ENCODE measurements at places on chromosomes 6 and 20.

DNA sequence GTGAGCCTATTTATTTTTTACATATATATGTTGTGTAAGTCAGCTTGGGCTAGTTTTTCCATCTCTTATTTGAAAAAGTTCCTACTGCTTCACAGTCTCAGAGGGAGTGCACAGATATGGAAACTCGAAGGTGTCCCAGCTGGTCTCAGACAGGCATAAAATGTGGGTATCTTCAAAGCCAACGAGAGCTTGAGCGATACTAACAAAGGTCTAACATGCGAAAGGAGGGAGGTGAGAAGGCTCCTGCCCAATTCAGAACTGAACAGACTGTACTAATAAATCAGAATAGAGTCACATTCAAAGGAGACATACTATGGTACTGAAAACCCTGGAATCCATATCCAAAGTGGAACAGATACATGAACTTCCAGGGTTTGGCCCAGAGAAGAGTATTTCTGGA, 113.0 kb downstream of the PREX1 start:
- no peak for DNase-seq

DNA sequence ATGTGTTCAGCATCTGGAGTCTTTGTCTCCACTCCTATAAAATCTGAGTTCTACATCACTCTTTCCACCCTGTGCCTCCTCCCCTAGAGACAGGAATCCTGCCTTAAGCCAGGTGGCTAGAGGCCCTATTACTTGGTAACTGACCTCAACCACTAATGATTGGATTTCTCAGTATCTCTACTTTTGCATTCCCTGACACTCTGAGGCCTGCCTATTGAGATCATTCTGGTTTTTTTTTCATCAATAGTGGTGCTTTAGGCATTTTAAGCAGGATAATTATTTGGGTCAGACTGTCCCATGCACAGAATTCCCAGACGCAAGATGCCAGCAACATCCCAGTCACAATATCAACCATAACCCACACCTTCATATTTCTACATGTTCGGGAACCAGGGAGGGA, 3.9 kb upstream of the GCM1 start:
- DNase-seq, result no peak

DNA sequence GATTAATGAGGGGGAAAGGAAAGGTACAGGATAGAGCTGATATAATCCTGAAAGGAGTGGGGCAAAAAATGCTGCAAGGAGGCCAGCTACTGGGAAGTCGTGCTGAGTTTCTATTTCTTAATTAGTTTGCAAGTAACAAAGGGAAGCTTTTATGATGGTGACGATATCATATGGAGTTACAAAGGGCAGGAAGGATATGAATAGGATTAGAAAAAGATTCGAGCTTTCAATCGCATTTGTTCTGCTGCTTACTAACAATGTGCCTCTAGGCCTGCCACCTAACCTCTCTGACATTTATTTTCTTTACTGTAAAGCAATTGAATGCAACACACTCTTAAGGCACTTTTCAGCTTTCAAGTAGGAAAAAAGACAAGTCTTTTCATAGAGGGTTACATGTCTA, 219.2 kb downstream of the CLVS2 start:
- no peak for DNase-seq

- no peak for DNase-seq
Measured at GRCh38 chr20:53773792-53774401, 180.3 kb upstream of the ZNF217 start.

DNA sequence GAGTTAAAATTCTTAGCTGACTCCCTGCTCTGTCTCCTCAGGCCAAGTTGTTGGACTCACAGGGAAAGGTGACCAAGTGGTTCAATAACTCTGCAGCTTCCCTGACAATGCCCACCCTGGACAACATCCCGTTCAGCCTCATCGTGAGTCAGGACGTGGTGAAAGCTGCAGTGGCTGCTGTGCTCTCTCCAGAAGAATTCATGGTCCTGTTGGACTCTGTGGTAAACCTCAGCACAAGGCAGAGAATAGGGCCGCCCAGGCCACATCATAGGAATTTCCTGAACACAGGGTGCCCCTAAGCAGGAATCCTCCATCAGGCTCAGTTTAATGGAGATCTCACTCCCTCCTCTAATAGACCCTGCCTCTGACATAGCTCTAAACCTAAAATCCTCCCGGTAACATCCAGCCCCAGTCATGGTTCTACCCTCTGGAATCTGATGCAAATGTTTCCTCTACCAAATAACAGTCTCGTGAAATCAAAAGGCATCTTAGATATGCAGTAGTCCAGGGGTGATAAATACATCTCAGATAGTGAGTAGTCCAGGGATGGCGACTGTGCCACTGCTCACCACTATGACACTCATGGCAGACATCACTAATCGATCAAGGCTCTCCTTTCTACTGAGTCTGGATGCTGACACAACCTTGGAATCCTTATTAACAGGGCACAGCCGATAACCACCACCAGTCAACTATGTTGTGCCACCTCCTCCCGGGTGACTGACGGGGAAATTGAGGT, 18.3 kb downstream of the BPIFB1 start:
- DNase-seq, result no peak

- DNase-seq, result no peak
Measured at GRCh38 chr6:106918115-106918514, 56.4 kb downstream of the CD24 start.

DNA sequence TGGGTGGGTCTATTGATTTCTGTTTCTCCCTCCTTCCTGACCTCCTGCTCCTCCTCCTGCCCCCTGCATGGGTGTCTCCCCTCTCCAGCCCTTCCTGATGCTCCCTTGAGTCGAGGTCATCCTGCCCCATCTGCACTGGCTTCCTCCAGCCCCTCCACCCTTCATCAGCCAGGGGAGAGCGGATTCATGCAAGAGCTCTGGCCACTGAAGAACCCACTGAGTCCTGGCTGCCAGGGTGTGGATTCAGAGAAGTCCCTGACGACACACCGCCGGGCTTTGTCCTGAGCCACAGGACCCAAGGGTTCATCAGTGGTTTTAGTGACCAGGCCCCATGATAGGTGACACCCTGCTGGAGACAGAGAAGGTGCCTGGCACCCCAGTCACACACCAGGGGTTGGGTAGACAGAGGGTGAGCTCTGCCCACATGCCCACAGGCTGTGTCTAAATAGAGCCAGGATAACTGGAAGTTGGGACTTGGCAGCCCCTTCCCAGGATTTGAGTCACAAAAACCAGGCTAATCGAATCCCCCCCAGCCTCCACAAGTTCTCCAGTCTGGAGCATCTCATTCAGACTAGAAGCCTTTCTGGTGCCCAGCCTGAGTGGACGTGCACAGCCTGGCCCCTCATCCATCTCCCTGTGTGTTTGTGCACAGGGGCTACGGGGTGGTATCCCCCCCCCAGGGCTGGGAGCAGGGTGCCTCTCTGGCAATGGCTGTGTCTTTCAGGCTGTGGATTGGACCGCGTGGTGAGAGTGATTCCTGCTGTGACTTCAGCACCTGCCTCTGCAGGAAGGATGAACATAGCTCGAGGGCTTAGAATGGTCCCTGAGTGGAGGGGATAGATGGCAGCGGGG, 1.2 kb downstream of the GFRA4 start:
- no peak for DNase-seq

DNA sequence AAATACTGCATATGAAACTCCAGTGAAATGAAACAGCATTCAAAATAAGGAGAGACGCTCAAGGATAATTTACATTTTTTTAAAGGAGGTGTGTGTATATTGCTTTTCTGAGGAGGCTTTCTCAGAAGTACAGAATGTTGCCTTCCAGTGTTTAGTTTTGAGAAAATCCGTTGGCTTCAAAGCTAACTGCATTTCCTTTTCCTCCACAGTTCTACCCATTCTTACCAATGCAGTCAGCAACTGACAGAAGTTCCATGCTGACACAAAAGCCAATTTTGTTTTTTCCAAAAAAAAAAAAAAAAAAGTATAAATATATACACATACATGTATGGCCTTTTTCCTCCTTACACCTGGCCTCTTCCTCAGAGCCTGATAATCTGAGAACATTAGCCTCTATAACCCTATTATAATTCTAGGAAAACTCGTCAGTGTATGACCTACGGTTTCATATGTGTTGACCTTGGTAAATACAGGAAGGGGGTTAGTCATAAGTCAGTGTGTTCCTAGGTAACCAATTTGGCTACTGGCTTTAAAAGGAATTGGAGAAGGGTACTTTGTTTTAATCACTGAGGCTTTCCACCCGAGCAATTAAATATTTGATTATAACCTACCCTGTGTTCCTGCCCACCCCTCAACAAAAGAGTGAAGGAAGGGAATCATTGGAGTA, 24.2 kb downstream of the MGME1 start:
- no peak for DNase-seq

DNA sequence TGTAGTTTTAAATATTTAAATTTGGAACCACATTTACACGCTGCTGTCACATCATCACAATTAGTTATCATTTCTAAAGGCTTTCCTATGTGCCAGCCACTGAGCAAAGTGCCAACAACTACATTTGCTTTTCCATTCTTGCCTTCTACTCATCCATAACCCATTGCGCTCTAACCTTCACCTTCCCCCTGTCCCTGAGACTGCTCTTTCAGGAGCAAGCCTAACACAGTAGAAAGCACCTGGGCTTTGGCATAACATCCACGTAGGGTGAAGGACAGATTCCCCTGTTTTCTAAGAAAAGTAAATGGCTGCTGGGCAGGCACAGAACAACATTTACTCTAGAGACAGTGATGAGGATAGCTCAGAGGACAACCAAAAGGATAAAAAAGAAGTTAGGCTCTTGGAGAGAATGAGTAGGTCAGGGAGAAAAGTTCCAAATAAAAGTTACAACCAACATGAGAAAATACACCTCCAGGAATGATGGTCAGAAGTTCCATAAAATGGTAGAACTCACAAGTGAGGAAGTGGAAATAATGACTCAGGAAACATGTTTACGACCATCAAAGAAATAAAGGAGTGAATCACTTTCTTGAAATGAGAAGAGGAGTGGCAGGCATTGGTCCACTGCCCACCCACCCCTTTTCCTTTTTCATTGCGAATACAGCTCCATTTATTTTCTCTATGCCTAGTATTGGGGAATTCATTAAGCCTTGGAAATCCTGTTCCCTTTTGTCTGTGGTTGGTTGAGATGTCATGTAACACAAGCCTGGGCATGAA, 77.2 kb downstream of the PFDN4 start:
- DNase-seq, result no peak

DNA sequence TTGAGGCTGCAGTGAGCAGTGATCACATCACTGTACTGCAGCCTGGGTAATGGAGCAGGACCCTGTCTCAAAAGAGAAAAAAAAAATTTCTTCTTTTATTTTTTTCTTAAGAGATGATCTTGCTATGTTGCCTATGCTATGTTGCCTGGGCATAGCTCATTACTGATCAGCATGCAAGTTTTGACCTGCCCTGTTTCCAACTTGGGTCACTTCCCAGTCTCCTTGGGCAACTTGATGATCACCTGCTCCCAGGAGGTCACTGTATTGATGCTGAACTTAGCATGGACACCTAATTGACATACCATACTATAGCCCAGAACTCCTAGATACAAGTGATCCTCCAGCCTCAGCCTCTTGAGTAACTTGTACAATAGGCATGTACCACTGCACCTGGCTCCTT, 30.7 kb upstream of the NANP start:
- DNase-seq, result no peak

DNA sequence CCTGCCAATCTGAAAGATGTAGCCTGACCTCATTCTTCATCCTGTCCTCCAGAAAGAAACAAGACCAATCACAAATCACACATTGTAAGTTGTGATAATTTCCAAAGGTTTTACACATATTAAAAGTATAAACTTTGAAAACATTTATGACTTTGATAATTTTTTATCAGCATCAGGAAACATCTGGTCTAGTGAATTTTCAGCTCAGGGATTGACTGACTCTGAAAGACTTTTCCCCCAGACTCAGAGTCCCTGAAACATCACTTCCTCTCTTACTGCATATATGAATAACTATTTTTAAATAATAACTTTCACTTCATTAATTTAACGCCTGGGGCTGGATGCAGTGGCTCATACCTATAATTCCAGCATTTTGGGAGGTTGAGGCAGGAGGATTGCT, 48.5 kb upstream of the SSTR4 start:
- no peak for DNase-seq

DNA sequence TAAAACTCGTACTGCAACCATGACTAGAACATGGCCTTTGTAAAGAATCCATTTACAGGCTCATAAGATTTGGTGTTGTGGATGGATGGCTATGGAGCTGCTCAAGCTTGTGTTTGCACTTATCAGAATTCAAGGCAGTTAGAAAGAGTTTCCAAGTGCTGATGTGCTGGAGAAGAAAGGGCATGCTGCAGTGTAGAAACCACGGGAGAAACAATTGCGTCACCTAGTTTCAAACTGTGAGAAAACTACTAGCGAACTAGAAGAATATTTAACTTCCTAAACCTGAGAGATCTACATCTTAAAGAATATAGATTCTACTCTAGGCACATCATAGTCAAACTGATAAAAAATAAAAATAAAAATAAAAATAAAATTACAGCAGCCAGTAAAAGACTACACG, 116.2 kb downstream of the SGK1 start:
- no peak for DNase-seq

DNA sequence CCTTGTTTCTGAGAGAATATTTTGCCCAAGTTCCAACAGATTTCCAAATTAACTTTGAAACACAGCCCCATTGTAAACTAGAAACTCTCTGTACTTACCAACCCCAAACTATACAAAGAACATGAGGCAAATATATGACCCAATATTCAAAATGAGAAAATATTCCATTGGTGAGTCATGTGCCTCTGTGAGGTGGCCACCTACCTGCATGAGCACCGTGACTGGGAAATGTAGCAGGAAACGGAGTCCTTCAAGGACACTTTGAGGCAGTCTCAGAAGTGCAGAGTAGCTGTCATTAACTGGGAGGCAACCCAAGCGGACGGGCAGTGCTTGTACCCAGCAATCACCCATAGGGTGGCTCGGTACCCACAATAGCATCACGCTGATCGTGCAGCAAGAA, 335.5 kb upstream of the NOX3 start:
- DNase-seq, result no peak

DNA sequence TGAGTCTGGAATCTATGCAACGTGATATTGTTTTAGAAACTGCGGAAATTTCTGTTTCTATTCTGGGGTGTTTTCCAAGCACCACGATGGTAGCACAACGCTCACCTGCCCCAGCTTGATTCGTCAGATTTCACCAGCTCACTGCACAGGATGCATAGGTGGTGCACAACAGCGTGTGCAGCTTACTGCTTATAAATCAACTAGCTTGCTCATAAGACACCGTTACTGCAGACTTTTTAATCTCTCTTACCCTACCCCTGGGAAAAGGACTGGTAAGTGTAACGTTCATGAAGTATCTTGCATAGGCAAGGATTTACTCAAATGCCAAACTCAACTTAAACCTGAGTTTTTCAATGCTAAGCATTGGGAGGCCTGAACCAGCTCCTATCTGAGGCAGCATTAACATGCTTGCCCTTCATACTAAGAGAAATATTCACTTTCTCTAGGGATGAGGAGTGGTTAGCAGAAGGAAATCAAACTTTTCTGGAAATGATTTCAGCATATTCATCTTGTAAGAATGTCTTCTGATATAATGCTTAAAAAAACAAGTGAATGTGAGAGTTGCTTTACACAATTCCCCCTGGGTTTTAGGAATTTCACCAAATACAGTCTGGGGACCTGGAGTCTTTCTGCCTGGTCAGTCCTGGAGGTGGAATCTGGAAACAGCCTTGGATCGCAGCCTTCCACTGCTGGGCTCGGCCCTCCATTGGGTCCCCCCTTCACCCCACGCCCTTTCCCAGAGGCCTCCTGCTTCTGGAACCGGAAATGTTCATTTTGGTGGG, 100.6 kb downstream of the DACT2 start:
- DNase-seq, result no peak

Data from stimulated activated CD4-positive, alpha-beta T cell treated with anti-CD3 and anti-CD28 coated beads, Interleukin-1b, Interleukin-23, amount 100 ng/mL, for 4 hours (primary cell).